AG08396 (cell line): ENCODE measurements at places on chromosomes 16 and 17.

GRCh38 chr17:17365476-17366110, 62.4 kb downstream of the NT5M start:
- DNase-seq, result no peak

GRCh38 chr17:79504181-79504605, 106.7 kb downstream of the RBFOX3 start:
- no peak for DNase-seq

- DNase-seq, result no peak
These were observed 6.1 kb upstream of the SMIM5 start for GRCh38 chr17:75627094-75627493.

DNA sequence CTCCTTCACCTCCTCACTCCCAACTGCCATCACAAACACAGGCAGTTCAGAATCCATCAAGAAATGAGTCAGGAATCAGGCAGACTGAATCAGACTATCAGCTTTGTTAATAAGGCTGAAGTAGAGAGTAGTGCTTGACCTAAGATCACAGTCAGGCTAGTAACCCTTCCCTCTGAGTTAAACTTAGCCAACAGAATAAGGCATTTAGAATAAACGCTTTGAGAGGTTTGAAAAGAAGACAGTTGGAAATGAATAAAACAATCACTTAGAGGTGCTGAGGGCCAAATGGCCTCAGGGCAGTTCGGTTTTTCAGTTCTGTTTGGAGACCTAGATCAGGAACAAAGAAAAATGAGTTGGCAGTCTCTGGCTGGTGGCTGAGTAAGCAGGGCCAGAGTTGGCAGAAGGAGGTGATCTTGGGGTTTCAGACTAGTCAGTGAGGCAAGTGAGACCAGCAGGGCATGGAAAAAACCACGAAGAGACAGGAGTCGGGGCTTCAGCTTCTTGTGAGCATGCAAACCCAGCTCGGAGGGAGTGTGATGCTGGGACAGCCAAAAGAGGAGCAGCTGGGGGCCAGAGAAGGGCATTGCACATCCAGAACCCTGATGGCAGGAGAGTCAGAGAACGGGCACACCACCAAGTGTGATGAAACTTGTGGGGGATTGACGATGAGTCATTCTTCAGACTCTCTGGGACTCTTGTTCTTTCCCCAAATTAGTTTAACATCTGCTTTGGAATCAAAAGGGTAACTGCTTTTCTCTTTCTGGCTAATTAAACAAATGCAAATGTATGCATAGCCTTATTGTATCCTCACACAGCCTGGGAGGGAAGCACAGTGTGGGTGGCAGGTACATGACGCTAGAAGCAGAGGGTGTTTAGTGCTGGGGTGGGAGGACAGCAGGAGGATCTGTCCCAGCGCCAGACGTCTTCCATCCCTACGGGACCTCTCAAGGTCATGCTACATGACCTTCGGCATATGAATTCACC, 54.8 kb downstream of the SPECC1 start:
- peak; percentile 79 for DNase-seq

DNA sequence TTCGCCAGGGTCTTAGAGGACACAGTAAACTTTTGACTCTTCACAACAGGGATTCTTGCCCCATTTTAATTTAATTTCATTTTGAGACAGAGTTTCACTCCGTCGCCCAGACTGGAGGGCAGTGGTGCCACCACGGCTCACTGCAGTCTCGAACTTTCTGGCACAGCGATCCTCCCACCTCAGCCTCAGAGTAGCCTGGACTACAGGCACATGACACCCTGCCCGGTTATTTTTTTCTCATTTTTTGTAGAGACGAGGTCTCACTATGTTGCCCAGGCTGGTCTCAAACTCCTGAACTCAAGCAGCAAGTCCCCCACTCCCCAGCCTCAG, 329 bp upstream of the NLE1 start:
- DNase-seq, result no peak

DNA sequence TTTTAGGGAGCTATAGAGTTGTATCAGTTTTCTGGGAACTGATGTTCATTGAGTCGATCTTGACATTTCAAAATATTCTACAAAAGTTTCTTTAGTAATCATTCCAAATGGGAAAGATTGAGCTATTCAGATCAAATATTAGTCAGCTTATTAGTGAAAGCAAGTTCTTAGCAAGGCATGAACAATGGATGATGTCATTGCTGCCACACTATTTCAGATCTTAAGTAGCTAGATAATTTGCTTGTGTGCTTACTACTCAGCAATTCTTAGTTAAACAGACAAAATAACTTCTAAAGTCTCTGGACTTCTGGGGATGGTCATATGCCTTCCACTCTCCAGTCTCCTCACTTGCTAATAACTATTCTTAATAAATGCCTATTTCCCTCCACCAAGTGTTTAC, 69.0 kb upstream of the CDH8 start:
- DNase-seq, result no peak

DNA sequence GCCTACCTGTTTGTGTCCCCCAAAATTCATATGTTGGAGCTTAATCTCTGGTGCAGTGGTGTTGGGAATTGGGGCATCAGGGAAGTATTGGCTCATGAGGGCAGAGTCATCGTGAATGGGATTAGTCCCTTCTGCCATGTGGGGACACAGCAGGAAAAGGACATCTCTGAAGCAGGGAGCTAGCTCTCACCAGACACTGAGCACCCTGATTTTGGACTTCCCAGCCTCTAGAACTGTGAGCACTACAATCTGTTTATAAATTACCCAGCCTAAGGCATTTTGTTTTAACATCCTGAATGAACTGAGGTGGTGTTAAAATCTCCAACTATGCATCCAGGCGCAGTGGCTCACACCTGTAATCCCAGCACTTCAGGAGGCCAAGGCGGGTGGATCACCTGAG, 206.0 kb downstream of the SEC14L1 start:
- no peak for DNase-seq

DNA sequence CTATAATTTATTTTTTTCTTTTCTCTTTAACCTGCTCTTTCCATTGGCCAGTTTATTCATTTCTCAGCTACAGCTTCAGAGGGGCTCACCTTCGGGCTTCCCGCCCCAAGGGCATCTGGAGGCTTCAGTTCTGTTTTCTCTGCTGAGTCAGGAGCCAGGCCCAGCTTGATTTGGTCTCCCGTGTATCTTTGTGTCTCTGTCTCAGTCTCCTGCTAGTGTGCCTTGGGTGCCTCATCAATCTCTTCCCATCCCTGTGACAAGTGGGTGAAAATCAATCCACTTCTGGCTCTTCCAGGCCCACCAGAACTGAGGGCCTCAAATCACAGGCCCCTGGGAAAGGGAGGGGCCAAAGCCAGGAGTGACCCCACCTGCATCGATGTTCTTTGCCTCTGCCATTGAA, 72.1 kb downstream of the CCDC182 start:
- no peak for DNase-seq

- DNase-seq, result peak; percentile 94
These were observed at the start of gene CORO7 for GRCh38 chr16:4416200-4417032. Gene CORO7 (minus strand): TSS chr16:4416596. CDS start chr16:4416518, 78 bp downstream.
